Pericardium fibroblast (primary cell): ENCODE measurements at places on chromosomes 16 and 17. TPM values are rescaled to one million over a fixed set of nuclear protein-coding genes. Genes with fewer than 3 reads are reported as not detected.

SNAI3 gene
- not detected in 2 replicates for total RNA-seq

P2RX5 gene
- 0.58 and 1.4 TPM in 2 replicates for total RNA-seq

CPNE7 gene
- total RNA-seq, result 11.6 and 29.1 TPM in 2 replicates

NPIPA2 gene
- total RNA-seq, result 0.58 TPM in 1 of 2 replicates, not detected in the other

EXOC7 gene
- total RNA-seq, result 48.9 and 49.9 TPM in 2 replicates

TAC4 gene
- total RNA-seq, result not detected in 2 replicates

SHBG gene
- 0.12 and 4.1 TPM in 2 replicates for total RNA-seq

TMC8 gene
- under 0.01 and 0.09 TPM in 2 replicates for total RNA-seq

CCR7 gene
- total RNA-seq, result not detected in 2 replicates

TMEM100 gene
- total RNA-seq, result 1.8 and 7.6 TPM in 2 replicates

ERN1 gene
- 7.1 and 13.9 TPM in 2 replicates for total RNA-seq

ITGB4 gene
- total RNA-seq, result 0.17 and 1.4 TPM in 2 replicates

CRHR1 gene
- total RNA-seq, result not detected in 2 replicates

KRTAP1-5 gene
- total RNA-seq, result not detected in 2 replicates
